ENCODE measurements at places on chromosomes 2 and 18. TPM values are rescaled to one million over a fixed set of nuclear protein-coding genes. Genes with fewer than 3 reads are reported as not detected.
A peak's percentile ranks its signal among the peaks of the same experiment; 100 is the strongest.

MYO5B gene
- total RNA-seq, result 8.8 TPM

DNA sequence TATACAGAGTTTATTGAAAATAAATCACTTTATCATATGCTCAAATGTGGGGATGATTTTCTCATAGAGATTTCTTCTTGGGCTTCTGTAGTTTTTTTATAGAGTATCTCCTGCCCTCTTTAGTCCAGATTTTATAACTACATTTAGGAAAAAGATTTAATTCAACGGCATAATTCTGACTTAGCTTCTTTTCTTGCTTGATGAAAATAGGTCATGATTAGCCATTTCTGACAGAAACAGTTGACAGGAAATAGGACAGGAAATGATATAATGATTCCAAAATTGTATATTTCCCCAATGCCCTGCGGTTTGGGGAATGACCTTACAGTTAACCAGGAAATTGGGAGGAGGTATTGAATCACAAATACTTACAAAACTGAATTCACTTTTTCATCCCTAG is 1531.9 kb upstream of the ACVR2A start:
- no peak for DNase-seq

GRCh38 chr2:113324684-113325160 is 46.0 kb upstream of the PAX8 start:
- peak; percentile 81 for DNase-seq

CROCC2 gene
- total RNA-seq, result not detected

PLA2R1 gene
- 0.36 TPM for total RNA-seq

RNF149 gene
- total RNA-seq, result 34.5 TPM
